EL (cell line): ENCODE measurements at places on chromosomes 6 and 20.

- no peak for DNase-seq
Observed at GRCh38 chr6:1581120-1581991, 28.4 kb upstream of the FOXC1 start.

DNA sequence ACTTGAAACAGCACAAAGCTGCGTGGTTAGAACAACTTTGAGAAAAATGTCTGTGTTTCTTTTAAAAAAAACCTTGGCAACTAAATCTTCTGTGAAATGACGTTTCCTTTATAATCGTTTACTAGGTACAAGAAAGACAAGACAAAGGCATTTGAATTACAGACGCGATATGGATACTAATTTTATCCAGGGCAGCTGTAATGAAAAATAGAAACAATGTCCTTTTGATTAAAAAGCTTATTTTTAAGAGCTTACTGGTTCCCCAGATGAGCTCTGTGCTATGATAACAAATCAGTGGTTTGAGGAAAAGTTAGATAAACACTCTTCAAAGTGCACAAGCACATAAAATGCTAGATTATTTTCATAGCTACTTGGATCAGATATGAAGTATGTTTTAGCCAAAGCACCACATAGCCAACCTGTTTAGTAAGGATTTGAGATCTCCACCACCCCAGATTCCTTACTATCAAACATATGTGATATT lies 1.6 kb upstream of the SYNCRIP start:
- DNase-seq, result no peak

GRCh38 chr20:768426-768978 lies at the start of gene SLC52A3:
Gene SLC52A3, minus strand, starts transcription at chr20:768500. Its CDS starts 2,726 bp downstream, at chr20:765774.
- DNase-seq, result no peak

DNA sequence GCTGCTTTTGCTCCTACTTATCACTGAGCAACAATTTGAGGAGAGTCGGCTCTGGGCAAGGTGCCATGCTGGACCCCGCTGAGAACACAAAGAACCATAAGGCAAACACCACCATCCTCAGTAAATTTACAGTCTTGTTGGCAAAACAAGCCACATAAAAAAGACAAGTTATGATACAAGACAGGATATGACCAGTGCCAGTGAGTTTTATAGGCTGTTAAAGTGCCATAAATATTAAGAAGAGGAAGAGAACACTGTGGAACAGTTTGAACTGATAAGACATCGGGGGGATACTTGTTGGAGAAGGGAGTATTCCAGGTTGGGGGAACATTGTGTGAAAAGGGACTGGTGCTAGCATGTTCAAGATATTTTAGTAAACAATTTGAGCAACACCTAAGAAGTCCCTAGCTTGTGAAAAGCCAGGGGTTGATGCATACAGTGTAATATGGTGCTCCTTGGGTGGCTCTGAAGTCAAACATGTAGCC lies 25.3 kb upstream of the RIPOR2 start:
- DNase-seq, result no peak

DNA sequence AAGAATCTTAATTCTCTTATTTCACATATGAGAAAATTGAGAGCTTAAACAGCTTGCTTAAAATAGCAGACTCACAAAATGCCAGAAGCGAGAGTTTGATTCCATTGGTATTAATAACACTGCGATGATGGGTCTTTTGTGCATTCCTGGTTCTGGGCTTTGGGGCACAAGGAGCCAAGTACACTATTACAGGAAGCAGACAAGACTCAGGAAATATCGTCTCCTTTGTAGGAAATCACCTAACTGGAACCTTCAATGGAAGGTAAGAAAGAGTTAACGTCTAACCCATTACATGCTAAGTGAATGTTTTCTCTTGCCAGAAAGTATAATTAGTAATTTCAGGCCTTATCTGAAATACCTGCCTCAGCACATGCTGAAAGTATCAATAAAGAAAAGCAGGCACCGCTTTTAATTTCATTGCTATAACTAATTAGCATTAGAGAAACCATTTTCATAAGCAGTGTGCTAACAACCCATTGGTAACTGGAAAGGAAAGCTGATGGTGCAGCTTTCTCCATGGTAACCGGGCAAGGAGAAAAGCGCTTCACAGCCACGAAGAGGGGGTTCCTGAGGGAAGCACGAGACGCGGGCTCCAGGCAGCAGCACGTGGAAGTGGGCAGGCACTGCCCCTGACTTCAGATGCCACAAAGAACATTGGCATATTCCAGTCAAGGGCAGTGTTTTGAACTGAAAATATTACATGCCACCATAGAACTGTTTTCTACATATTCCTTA lies 206.7 kb upstream of the AGPAT4 start:
- no peak for DNase-seq

GRCh38 chr6:68114463-68115047 lies 520.5 kb upstream of the ADGRB3 start:
- DNase-seq, result no peak

DNA sequence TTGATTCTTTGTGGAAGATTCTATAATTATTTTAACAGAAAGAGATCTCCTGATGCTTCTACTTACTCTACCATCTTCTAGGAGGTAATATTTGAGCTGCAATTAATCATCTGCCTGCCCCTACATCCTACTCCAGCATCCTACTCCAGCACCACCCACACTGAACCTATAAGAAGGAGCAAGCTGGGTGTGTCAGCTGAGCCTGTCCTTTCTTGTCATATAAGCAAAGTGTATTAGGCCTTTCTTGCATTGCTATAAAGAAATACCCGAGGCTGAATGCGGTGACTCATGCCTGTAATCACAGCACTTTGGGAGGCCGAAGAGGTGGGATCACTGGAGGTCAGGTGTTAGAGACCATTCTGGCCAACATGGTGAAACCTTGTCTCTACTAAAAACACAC lies 84.2 kb upstream of the ARG1 start:
- peak; percentile 18 for DNase-seq

GRCh38 chr20:46936415-46937156 lies 41.9 kb downstream of the EYA2 start:
- no peak for DNase-seq

GRCh38 chr6:44009425-44010321 lies 117.6 kb downstream of the MRPL14 start:
- DNase-seq, result no peak

DNA sequence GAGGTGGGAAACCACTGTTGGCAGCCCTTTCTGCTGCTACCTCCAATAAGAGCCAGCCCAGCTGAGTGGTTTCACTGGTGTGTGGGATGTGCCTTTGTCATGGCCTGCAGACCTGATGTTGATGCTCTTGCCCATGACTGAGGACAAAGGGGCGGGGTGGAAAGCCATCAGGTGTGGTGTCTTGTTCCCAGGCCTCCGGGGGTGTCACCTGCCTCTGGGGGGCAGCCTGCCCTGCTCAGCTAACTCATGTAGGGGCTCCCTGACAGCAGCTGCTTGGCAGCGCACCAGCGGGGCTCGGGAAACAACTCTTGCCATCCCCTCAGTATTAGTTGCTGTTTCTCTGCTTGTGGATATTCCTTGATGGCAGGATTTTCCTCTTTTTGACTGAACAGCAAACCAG lies 91.3 kb downstream of the LYRM2 start:
- no peak for DNase-seq

- DNase-seq, result no peak
Observed at GRCh38 chr20:39188266-39188765, 226.2 kb downstream of the DHX35 start.
